ENCODE measurements at places on chromosomes 11 and 22.

GRCh38 chr11:87020764-87021365 lies 16.9 kb upstream of the TMEM135 start:
- DNase-seq: no peak

- no peak for DNase-seq
These were observed 3.4 kb upstream of the MRPL16 start for GRCh38 chr11:59814021-59814420.

GRCh38 chr11:113629562-113629961 lies 76.5 kb downstream of the TMPRSS5 start:
- DNase-seq: no peak

GRCh38 chr11:119490253-119491006 lies 67.5 kb upstream of the THY1 start:
- DNase-seq: no peak

- DNase-seq: no peak
These were observed 27.8 kb upstream of the FJX1 start for GRCh38 chr11:35590412-35590811.

- DNase-seq: no peak
These were observed 40.6 kb upstream of the MN1 start for GRCh38 chr22:27842201-27842600.

Measured in activated CD4-positive, alpha-beta T cell treated with anti-CD3 and anti-CD28 coated beads for 36 hours (primary cell).